ENCODE measurements at places on chromosomes 3 and 15.

DNA sequence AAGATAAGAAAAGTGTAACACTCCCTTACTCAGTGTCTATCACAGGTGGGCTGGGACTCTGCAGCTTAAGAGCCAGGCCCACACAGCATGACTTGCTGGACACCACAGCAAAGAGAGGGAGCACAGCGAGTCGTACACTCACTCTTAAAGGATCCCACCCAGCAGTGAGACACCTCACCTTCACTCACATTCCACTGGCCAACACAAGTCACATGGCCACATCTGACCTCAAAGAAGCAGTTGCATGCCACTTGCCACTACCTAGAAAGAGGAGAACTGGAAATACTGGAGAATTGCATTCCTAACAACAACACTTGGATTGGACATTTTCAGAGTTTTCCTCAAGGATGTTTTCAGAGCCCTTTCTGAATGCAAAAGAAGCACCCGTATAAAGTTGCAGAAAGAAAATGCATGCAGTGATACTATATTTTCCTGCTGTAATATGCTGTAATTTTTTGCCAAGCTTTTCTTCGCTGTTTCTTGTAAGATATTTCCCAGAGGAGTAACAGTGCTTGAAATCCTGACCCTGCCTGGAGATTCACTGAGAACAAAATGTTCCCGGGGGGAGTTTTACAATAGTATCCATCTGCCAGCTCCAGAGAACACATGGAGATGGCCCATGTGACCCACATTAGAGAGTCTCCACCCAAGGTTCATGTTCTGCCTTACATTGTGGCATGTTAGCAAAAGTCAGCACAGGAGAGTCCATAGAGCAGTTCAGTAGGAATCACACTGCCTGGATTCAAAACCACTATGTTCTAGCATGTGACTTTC is 42.2 kb downstream of the TRIM42 start:
- no peak for DNase-seq

DNA sequence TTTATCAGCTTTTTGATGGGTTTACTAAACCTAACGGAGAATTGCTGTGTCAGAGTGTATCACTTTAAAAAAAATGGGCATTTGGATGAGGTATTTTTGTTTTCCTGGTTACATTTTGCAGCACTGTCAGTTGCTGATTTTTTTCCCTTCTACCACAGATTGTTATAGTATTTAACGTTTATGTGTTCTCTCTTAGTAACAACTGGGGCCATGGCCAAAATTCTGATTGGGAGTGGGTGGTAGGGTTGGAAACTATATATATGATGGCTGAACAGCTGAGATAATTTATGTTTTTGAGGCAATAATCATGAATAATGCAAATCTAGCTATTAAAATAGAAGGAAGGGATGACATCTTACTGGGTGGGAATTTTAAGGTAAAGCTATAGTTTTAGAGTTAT is 229.4 kb upstream of the SUCLG2 start:
- no peak for DNase-seq

DNA sequence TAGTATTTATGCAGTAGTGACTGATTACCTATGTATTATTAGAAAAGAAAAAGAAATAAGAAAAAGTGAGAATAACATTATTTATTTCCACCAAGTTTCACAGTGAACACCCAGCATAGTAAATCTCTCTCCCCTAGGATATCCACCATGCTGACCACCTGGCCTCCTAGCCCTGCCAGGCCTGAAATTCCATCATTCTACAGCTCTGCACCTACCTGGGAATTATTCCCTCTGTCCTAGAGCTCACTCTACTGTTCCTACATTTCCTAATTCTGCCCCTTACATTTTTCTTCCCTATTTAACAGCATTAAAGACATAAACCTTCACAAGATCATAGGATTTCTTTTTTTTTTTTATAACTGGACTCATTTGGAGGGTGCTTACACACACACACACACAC is 525.3 kb upstream of the PPP2R3A start:
- DNase-seq, result no peak

DNA sequence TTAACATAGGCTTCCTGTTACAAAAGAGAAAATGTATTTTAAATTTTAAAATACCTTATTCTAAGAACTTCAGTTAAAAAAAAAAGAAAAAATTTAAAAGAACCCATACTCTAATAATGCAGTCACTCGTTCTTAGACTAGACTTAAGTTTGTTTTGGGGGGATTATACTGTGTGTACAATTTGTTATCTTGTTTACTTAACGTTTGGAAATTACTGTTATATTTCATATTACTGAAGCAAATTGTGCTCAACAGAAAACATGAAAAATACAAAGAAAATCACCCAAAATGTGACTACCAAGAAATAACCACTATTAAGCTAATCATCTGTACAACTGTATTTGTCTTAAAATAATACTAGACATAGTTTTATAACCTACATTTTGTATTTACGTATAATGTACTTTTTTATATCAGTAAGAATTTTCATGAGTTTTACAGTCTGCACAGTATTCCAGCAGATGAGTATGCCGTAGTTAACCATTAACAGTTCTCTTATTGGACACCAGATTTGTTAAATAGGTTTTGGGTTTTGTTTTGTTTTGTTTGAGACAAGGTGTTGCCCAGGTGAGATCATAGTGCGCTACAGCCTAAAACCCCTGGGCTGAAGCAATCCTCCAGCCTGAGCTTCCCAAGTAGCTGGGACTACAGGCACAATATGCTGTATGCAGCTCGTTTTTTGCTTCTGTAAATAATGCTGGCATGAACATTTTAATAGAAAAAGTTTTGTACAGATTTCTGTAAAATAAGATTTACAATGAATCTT is 88.8 kb upstream of the CHD2 start:
- peak; percentile 56 for DNase-seq

- no peak for DNase-seq
Observed at GRCh38 chr3:193944518-193944884, 191.4 kb upstream of the HES1 start.

DNA sequence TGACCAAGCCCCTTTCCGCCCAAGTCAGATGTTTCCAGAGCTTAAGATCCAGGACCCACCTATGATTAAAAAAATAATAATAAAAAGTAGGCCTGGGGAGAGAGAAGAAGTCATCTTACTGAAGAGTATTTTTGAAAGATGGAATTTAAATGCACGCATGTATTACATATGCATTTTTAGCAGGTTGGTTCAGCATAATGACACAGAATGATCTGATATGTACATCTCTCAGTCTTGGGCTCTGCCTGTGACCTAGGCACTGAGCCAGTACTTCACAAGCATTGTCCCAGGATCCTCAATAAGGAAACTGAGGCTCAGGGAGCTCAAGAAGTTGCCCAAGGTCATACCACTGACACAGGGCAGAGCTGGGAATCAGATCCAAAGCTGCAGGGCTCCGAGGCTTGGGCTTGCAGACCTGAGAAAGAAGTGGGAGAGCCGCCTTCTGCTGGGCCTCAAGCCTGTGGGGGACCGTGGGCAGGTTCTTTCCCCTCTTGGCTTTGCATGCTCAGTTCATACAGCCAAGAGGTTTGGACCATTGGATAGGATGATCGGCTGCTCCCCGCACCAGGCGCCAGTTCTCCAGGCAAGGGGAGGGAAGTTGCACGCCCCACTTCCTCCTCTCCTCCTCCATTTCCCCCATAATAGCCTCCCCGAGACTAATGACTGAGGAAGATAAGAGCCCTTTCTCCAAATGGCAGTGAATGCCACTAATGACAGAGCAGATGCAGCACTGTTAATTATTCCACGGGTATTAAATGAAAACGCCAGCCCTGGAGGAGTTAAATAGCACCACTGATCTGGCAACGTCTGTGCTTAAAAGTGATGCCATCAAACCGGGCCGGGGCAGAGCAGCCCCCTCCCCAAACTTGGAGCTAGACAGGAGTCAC is 6.9 kb downstream of the SLC6A1 start:
- DNase-seq, result no peak

GRCh38 chr3:85090495-85090894 is 131.7 kb downstream of the CADM2 start:
- no peak for DNase-seq

DNA sequence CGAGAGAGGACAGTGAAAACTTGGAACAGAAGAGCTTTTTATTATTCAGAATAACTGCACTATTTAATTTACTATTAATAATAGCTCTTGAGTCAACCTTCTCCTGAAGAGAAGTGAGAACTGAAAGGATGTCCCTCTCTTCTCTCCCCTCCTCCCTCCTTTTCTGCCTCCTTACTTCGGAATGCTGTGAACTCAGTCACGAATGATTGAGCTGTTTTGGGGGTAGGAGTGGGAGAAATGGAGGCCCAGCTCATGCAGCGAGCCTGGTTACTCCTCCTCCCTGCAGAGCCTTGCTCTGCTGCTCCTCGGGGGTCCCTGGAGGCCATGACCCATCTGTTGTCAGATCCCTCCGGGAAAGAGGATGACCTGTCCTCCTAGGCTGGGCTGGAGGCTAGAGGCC is 20.3 kb upstream of the INSYN1 start:
- no peak for DNase-seq

DNA sequence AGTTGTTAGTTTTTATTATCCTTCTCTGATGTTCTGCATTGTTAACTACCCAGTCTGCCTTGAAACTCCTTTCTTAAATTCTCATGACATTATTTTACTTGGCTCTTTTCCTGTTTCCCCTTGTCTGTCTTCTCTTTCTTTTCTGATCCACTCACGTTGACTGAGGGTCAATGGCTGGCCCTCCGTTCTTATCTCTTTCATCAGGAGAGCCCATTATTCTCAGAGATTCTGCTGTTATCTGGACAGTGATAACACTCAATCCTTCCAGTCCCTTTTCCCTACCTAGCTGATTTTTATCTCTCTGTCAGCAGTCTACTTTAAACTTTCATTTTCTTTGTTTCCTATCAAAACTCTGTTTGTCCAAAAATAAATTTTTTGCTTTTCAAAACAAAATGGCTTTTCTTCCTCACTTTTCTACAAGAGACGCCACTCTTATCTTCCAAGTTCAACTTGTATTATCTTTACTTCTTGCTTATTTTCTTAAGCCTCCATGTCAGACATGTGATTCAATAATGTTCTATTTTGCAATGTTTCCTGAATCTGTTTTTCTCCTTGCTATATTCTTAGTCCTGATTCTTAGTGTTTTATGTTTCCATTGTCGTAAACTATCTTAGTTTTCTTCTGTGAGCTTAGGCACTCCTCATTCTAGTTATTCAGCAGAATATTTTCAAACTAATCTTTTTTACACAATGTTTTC is 120.2 kb downstream of the NEDD4 start:
- DNase-seq, result no peak

- no peak for DNase-seq
Observed at GRCh38 chr3:177150218-177150916, 46.9 kb downstream of the TBL1XR1 start.

GRCh38 chr15:78018445-78018844 is 59.1 kb downstream of the TBC1D2B start:
- DNase-seq, result no peak

DNA sequence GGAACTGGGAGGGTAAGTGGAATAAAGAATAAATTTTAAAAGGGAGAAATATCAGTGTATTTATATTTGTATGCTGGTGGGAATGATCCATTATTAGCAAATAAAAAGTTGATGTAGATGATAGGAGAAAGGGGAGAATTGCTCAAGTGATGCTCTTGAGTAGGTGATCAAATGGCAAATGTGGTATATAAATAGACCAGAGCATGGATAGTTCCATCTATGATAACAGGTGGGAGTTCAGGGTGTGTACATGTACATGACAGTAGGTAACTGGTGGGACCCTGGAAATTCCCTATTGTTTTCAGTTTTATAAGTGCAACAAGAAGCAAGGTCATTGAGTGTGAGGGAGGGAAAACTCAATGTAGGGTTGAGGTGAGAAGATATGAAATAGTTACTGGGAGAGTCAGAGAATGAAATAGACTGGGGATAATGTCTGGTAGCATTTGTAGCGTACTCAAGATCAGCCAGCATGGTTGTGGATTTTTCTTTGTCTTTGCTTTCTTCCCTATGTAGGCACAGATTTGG is 31.3 kb upstream of the EBLN2 start:
- DNase-seq, result no peak

GRCh38 chr3:155102329-155102728 is 22.2 kb downstream of the MME start:
- DNase-seq, result no peak

DNA sequence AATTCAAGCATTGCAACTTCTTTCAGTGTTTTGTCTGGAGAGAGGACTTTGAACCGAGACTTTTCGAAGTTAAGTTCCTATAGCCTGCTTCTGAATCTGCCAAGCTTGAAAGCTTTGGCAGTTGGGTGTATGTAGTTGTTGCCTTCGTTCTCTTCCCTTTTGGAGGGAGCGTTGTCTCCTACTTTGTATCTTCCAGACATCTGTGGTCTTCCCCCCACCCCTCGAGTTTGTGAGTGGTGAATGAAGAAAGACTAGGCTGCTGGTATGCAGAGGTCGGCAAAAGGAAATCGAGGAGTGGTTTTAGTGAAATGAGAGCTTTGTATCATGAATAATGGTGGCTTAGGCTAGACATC is 1.3 kb downstream of the CTNNB1 start:
- DNase-seq, result peak; percentile 30

GRCh38 chr3:16171009-16171408 is 3.5 kb upstream of the GALNT15 start:
- DNase-seq, result no peak

DNA sequence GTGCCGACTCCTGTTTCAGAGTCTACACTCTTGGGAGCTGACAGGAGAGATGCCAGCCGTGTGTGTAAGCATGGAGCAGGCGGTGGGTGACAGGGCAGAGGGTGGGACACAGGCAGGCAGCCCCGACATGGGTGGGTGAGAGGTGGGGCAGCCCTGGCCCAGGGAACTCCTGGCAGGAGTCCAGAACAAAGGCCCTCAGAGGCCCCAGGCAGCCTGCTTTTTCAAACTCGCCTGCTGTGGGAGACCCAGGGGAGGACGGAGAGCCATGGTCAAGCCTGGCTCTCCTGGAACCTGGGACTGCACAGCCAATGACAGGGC is 29.3 kb upstream of the SLC41A3 start:
- DNase-seq, result no peak

DNA sequence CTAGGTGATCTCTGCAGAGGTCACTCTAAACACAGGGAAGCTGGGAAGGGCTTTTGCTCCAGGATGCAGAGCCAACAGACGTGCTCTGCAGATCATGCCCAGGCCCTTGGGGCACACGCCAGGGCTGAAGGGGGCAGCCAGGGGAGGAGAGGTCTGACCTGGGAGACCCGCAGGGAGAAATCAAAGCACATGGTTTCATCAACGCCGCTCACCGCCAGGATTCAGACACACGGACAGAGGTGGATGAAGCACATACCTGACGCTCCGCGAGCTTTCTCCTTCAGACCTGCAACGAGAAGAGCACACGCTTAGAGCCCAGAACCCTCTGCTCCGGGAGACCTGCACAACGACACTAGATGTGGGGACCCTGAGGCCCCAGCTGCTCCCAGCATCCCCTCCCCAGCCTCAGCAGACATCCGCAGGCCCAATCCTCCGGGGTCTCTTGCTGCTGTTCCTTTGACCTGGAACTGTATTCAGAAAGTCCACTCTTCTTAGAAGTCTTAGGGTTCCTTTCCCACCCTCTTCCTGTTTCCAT is 90.7 kb upstream of the IQSEC1 start:
- DNase-seq, result no peak

- peak; percentile 57 for DNase-seq
Observed at GRCh38 chr3:172461530-172462138, 13.4 kb upstream of the GHSR start.

Measured in CD4-positive, alpha-beta T cell treated with Interleukin-12 subunit alpha and Interleukin-12 subunit beta, for 1 hour (primary cell).